Activated naive CD4-positive, alpha-beta T cell (primary cell): ENCODE measurements at places on chromosomes 16 and 17.

GRCh38 chr16:77974883-77975282 is 47.5 kb upstream of the CLEC3A start:
- DNase-seq = no peak

GRCh38 chr16:17989255-17989654 is 347.3 kb downstream of the NPIPA8 start:
- DNase-seq = no peak

DNA sequence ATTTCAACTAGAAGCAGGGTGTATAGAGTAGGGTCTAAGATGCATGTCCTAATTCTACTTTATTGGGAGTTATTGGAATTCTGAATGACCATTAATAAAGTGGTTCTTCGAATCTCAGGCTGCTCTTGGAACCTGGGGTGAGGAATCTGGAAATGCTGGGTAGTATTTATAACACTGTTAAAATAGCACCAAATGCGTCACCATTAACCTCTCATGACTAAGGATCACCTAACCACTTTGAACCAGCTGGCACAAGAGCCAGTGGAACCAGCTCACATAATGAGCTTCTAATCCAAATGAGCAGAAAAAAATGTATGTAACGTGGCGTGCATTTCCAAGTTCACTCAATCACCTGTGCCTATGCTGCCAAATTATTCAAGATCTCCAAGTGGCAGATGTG is 281.7 kb downstream of the GRIN2A start:
- DNase-seq = no peak

DNA sequence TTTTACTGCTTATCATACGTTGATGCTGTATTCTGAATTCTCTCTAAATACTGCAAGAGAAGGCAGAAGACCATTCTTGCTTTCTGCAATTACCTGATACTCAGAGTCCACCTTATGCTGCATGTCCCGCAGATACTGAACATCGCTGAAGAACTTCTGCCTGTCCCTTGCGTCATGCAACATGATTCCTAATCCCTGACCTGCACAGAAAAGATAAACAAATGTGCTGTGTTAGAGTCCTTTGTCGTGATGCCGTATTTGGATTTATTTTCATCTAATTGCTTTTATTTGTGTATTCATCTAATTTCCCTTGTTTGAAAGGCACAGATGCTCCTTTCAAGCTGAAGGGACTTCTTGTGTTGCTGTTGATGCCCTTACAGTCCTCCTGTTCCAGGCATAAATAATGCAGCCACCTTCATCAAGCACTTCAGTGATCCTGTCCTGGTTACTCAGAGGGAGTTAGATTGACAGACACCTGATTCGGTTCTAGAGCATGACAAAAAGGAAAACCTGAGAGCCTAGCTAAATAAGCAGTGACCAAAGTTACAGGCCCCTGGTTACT is 6.5 kb downstream of the MARCHF10 start:
- DNase-seq = no peak

- no peak for DNase-seq
Measured at GRCh38 chr17:44848961-44849489, 1.3 kb downstream of the HIGD1B start.

- no peak for DNase-seq
Measured at GRCh38 chr17:61219460-61219859, 180.2 kb upstream of the TBX2 start.

DNA sequence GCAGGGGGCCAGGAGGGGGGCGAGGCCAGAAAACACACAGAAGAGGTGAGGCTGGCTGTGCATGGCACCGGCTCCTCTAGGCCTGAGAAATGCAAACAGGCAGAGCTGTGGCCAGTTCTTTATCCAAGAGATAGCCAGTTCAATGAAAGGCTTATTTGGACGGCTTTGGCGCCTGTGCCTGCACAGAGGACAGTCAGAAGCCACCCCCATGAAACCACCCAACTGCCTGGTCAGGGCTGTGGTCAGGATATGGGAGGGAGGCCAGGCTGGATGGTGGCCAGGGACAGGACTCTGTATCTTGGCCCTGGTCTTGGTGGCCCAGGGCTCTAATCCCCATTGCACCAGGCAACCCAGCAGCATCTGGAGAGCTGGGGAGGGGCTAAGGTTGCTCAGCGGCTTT is 24.5 kb upstream of the GPRC5C start:
- no peak for DNase-seq

GRCh38 chr17:31389657-31390381 is 1.7 kb upstream of the RAB11FIP4 start:
- no peak for DNase-seq
